ENCODE measurements at places on chromosomes 12 and 14.

DNA sequence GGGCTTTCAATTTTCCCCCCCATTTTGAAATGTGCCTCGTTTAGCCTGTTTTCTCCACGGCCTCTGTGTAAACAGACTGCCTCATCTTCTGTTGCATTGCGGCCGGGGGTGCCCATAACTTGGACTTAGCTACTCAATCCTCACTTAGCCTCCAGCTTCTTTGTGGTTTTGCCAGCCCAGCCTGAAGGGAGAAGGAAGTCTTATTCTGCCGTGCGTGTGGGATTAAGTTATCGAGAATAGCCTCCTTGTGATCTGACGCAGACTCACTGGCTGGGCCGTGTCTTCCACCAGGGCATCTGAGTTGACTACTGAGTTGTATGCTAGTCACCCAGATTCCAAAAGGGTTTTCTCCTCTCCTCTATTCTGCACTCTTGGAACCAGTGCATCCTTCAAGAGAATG is 8.1 kb downstream of the PRKAB1 start:
- no peak for DNase-seq

- DNase-seq, result no peak
Measured at GRCh38 chr12:115380546-115381120, 696.7 kb upstream of the TBX3 start.

- DNase-seq, result no peak
Measured at GRCh38 chr14:99519347-99519881, 38.2 kb downstream of the CCNK start.

- DNase-seq, result no peak
Measured at GRCh38 chr14:32171469-32171868, 30.4 kb upstream of the RNU6-7 start.

DNA sequence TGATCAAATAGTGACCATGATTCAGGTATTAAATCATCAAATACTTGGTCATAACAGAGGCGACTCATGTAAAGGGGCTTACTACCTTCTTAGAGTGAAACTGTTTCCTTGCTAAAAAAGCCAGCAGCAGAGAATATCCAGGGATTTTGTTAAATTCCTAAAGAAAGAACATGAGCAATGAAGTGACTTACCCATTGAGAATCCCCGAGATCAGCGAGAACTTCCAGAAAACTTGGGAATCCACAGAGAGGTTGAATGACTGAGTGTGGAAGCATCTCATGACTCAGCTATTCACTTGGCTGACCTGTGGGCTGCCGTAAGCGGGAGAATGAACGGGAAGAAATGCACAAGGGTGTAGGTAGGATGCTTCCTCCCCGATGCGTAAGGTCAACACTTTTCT is 85.3 kb upstream of the KCNA1 start:
- no peak for DNase-seq

DNA sequence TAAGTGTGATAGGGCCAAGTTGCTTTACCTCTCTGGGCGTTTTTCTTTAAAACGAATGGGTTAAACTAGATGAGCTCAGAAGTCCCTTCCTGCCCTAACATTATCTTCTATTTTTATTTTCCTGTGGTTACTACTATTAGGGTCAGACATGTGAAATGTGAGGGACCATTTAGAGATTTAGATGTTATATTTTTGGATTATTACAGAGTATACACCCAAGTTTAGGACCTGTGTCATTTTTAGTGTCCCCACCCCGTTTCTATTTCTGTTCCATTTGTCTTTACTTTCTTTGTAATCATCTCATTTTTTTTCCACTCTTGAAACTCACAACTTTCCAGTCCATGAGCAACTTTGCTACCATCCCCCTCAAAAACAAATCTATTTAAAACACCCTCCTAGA is 56.3 kb downstream of the SLC4A8 start:
- DNase-seq, result no peak

DNA sequence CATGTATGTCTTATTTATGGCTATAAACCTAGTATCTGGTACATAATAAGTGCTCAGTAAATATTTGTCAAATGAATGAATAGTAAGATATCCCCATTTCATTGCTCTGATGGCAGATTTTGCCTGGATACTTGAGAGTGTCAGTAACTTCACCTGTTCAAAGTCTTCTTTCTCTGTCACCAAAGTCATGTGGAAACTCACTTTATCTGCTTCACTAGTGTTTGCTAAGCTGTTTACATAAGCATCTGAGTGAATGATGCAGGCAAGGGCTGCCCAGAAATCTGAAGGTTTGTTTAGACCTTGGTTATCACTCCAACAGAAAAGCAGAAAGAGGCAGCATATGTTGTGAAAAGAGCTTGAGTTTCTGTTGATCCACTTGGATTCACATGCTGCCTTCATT is 4.3 kb downstream of the OR4E1 start:
- no peak for DNase-seq

- no peak for DNase-seq
Measured at GRCh38 chr12:32149489-32149888, 42.8 kb downstream of the BICD1 start.

DNA sequence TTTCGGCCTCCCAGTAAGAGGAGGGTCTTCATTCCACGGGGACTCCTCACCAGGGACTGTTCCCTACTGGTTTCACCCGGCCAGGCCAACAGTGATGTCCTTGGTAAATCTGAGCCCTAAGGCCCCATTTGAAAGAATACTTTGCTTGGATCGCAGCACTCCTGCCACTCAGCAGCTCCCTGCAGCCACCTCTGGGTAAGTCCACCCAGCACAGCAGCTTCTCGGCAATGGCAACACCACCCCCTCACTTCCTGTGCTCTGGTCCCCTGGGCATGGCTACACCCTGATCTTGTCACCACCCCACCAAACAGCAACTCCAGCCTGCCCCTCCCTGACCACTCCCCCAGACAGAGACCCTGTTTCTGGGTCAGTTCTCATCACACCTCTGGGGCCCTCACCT is 100.3 kb downstream of the SETD3 start:
- DNase-seq, result no peak

GRCh38 chr14:59823179-59823578 is 47.4 kb downstream of the RTN1 start:
- no peak for DNase-seq

DNA sequence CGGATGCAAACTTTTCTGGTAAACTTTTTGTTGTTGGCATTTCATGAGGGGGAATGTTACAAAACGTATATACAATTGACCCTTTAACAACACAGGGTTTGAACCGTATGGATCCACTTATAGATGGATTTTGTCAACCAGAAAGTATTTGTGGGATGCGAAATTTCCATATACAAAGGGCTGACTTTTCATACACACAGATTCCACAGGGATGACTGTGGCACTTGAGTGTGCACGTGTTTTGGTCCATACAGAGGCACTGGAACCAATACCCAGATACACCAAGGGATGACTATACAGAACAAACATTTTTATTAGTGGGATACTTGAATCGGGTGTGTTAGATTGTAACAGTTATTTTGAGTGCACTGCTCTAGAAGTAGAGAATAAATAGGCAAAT is 29.8 kb upstream of the CCT2 start:
- DNase-seq, result no peak

GRCh38 chr12:46388427-46389021 is 16.0 kb upstream of the SLC38A2 start:
- no peak for DNase-seq

DNA sequence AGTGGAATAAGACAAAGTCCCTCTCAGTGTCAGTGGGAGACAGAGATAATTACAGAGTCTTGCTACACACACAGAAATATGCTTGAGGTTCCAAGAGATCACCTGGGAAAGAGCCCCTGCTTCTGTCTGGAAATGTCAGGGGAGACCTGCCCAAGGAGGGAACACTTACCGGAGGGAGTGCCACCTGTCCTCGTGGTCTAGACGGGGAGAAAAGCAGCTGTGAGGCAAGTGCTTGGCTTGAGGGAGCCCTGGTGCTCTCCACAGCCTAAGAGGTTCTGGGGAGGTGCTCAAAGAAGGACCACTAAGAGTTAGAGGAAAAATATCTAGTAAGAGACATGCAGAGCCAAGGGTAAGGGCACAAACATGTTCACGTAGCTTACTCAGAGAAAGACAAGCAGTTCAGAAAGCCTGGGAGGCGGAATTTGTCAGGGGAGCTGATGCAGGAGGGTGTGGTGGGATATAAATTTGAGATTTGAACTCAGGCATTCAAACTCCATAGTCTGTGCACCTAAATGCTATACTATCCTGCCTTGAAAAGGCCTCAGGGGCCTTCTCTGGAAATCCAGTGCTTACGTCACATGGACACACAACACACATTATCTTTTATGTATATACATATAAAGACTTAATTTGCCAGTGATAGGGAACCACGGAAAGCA is 38.2 kb upstream of the GNPNAT1 start:
- DNase-seq, result no peak

DNA sequence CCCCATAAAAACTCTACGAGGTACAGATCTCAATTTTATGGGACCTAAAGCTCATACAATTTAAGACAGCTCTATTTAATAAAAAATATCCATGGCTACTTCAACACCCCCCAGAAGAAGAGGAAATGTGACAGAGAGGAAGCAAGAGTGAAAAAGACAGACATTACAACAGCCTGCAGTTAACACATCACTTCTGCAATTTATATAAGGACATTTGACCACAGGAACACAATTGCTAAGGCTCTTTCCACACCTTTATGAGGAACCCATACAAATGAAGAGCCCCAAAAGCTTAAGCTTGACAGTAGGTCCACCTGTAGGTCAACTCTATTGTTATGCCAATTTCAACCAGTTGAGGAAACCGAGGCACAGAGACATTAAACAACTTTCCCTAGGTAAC is 5.6 kb downstream of the OR10P1 start:
- no peak for DNase-seq

DNA sequence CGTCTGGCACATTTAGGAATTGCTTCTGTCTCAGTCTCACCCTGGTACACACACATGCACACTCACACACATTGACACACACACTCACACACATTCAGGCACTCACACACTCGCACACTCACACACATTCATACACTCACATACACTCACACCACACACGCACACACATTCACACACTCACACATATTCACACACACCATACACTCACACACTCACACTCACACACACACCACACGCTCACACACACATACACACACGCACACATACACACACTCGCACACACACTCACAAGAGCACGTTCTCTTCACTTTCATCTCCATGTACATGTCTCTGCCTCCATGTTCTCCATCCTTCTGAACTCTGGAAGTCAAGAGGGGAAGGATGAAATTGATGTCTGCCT is 23.1 kb upstream of the SMUG1 start:
- DNase-seq, result no peak

DNA sequence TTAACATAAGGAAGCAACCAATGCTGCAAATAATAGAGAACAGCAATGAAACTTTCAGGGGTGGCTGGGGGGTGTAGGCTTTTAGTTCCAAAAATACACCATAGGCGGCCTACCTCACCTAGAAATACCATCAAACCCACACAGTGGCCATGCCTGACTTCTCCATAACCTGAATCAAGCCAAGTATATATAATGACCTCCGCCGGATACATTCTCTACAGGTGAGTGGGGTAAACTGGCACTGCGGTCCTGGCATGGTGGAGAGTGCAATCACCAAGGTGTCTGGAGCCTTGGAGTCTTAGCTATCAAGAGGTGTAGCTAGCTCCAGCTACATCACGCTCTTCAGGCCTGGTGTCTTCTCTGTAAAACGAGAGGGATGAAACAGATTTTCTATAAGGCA is 1.2 kb downstream of the ZBTB25 start:
- no peak for DNase-seq

GRCh38 chr12:1510056-1510812 is 84.1 kb downstream of the FBXL14 start:
- no peak for DNase-seq

All from cerebellar cortex (tissue), 1 donor.